ENCODE measurements at places on chromosomes 6 and 20. TPM values are rescaled to one million over a fixed set of nuclear protein-coding genes. Genes with fewer than 3 reads are reported as not detected.

Gene EYA4
- total RNA-seq = 2.9 TPM

Gene CYP21A2
- 1.4 TPM for total RNA-seq

Gene RIOK1
- total RNA-seq = 19.0 TPM

Gene CDH26
- not detected for total RNA-seq

Gene CNR1
- total RNA-seq = 2.3 TPM
